ENCODE measurements at places on chromosomes 4 and X.

- no peak for DNase-seq
Observed at GRCh38 chr4:143185253-143186107, 763 bp downstream of the USP38 start.

DNA sequence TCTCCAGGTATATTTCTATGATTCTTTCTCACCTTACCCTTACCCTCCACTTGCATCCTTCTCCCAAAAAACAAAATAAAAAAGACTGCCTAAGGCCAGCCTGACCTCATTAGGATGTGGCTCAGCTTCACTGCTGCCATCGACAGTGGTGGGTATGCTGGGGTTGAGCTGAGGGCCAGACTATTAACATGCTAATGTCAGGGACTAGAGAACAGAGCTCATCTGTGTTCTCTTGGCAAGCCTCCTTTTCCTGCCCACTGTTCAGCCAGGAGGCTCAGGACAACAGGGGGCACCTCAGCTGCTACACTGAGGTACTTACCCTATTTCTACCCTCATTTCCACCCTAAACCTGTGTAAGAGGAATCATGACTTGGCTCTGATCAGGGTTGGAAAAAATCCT, 59.3 kb downstream of the MSN start:
- no peak for DNase-seq

GRCh38 chr4:168177546-168178149, 85.3 kb downstream of the ANXA10 start:
- DNase-seq, result no peak

- DNase-seq, result no peak
Observed at GRCh38 chr4:40046311-40046980, 10.2 kb upstream of the N4BP2 start.

GRCh38 chr4:182922501-182923284, 5.5 kb upstream of the DCTD start:
- DNase-seq, result no peak

- DNase-seq, result no peak
Observed at GRCh38 chrX:134803551-134804183, 145.4 kb upstream of the PLAC1 start.

- no peak for DNase-seq
Observed at GRCh38 chrX:154596290-154596929, 11.5 kb downstream of the CTAG1A start.

- DNase-seq, result no peak
Observed at GRCh38 chr4:150439451-150439933, 142.5 kb upstream of the MAB21L2 start.

DNA sequence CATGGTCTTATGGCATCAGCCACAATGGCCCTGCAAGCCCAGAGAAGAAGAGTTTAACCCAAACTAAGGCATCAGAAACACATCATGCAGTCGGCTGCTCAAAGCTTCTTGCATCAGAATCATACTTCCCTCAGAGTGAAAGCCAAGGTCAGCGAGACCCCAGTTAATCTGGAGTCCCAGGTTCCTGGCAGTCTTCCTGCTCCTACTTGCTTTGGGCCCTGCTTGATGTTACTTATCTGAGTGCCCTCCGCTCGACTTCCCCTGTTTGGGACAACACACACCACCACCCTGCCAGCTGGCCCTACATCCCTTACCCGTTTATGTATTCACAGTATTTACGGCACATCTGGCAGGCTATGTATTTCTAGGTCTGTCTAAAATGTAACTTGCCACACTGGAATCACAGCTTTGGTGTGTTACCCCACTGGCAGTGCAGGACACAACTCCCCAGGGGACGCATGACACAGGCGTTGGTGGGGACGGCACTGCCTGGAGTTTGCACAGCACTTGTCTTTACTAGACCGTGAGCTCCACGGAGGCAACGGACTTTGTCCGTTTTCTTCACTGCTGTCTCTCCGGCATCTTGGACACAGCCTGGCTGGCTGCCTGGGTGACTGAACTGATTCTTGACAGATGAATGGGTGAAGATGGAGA, 22.8 kb downstream of the CRMP1 start:
- no peak for DNase-seq

- DNase-seq, result no peak
Observed at GRCh38 chr4:99723612-99724011, 66.0 kb upstream of the C4orf54 start.

- no peak for DNase-seq
Observed at GRCh38 chr4:149238097-149238496, 577.5 kb downstream of the IQCM start.

- DNase-seq, result no peak
Observed at GRCh38 chr4:113564493-113564892, 197.0 kb downstream of the CAMK2D start.

DNA sequence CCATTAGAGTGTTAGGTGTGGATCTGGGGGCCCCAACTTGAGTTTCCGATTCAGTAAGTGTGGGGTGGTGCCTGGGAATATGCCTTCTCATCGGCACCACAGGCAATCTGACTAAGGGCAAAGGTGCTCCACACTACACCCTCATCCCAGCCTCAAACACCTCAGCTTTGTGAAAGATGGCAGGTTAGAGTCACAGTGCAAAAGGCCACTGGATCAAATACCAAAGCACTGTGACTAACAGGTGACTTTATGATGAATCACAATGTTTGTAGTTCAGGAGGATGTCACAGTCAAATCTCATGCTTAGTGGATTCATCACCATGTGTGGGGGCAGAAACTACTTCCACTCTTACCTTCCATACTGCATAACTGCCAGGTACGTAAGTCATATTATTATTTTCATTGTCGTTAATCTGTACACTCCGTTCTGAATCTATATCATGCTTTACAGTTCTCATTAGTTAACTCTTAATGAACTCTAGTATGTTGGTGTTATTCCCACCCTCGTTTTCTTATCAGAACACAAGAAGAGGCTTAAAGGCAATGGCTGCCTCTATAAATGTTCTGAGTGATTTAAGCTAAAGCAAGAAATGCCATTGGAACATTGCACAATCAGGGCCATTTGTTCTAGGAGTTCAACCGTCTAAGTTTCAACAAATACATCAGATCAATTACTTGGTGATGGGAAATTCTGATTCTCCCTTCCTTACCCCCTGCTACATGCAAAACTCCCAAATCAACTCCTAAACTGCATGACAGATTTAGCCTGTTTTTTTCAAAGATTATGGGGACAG, 50.2 kb downstream of the PRKG2 start:
- DNase-seq, result no peak

GRCh38 chr4:30728311-30728710, 8.1 kb downstream of the PCDH7 start:
- no peak for DNase-seq

DNA sequence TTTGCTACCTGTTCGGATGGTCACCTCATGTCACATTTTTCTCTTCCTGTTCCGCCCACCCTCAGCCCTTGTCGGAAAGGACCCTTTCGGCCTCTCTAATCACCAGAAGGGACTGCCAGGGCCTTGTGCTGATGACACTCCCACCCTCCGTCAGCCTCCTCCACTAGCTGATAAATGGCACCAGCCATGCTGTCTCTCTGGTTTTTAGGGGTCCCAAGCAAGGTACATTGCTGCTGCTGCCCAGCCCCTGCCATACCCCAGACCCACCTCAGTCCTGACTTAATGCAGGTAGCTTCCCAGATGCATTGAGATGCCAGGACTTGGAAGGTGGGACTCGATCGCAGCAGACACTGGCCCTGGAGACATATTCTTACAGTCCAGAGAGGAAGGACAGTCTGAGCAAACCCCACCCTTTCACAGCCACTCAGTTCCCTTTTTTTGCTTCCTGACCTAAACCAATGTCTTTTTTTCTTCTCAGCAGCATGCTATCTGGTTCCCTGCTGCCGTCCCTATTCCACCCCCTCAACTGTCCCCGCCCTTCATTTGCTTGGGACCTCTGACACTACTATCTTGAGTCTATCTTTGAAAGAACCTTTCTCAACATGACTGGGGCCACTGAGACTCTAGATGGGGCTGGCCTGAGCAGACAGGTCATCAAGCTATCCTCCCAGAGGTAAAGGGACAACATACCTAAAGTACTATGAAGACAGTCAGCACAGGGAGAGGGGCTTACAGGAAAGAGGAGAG, at the start of gene BTK:
Gene BTK, minus strand, starts transcription at position 397 of the 747 bp plus-strand sequence. CDS start 10,907 bp downstream, outside the sequence.
- no peak for DNase-seq

DNA sequence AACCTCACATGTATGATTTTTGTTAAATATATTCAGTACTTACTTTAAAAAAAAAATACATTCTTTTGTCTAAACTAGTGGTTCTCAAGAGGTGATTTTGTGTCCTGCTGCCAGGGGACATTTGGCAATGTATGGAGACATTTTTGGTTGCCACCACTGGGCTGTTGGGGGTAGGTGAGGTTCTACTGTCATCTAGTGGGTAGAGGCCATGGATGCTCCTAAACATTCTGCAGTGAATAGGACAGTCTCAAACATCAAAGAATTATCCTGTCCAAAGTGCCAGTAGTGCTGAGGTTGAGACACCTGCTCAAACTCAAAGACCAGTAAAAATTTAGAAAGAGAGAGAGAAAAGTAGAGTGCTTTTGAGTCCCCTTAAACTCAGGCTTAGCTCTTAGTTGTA, 32.9 kb upstream of the PGM2 start:
- DNase-seq, result no peak

GRCh38 chr4:24890561-24891126, 22.2 kb downstream of the CCDC149 start:
- no peak for DNase-seq

DNA sequence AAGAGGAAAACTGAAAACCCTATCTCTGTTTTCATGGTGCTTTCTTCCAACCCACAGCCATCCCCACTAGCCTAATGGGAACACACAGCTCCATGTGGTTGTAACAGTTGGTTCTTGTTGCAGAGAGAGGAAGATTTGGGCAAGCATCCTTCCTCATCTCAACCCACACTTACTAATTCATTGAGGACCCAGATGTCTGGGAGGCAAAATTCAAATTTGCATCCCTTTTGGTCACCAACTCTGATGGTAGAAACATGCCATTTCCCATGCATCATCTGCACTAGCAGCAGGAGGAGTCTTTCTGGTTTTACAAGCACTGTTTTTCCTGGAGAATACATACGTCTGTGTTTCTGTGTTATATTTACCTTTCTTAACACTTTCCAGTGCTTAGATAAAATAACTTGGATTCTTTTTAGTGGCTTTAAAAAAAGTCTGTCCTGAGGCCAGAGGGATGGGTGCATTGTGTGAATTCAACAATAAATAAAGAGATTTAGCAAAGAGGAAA, 301.0 kb downstream of the KCTD8 start:
- DNase-seq, result no peak

GRCh38 chrX:45667666-45668065, 467.0 kb upstream of the DIPK2B start:
- no peak for DNase-seq

DNA sequence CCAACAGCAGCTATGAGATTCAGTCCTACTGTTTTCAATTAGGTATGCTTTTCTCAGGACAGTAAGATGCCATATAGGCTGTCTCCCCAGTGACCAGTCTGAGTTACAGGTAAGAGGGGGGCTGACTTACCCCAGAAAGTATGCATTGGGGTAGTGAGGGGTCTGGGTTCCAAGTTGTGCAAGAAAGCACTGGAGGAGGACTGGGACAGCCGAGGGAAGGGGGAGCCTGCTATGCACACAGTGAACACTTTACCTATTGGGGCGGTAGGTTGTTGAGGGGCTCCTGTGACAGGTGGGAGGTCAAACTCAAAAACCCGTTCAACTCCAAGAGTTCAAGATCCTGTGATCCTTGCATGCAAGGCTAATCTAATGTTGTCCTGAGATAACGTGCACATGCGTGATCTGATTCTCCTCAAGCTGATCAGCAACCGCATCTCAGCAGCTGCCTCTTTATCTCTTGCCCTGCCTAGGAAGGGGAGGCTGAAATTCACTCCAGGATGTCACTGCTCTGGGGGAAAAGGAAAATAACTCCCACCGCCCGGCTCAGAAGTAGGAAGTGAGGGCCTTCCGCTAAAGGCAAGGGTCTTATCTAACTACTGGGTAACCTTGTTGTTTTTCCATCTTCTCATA, 108.8 kb upstream of the KIT start:
- no peak for DNase-seq

DNA sequence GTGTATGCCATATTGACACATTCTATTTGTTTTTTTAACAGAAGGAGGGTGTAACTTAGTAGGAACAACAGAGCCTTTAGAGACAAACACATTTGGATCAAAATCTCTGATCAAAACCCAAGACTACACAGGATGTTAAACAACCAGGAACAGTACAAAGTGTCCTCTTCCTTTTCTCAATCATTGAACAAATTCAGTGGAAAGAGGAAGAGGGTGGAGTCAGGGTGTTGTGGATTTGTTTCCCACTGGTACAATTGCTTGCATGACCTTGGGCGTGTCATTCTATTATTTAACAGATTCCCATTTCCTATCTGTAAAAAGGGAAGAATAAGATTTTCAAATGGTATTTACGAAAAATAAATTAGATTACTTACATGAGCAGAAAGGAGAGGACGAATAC, 1162.8 kb upstream of the PRKX start:
- DNase-seq, result no peak

- no peak for DNase-seq
Observed at GRCh38 chr4:61318431-61318830, 118.3 kb downstream of the ADGRL3 start.

DNA sequence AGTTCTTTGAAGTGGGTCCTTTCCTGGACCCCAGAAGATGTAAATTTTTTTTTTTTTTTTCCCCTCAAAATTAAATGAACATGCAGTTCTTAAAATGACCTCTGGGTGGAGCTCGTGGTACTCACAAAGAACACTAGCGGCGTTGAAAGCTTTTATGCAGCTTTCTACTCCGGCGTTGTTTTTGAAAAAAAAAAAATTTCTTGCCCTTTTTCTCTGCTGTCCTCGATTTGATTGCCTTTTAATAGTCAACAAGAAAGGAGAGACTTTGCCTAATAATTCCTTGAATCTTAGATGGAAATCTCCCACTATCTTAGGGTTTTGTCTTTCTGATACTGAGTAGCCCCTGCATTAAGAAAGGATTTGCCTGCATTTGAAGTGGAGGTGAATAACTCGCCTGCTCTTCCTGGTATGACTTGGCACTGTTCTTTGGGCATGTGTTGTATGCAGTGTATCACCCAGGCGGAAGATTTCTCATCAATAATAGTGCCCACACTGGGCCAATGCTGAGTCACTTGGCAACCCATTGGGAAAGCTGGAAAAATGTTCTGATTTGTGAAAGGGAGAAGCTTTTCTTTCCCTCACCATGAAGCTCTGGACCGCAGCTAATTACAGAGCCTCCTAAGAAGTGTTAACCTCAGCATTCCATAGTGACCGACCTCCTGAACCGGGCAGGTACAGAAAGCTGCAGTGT, 104.0 kb downstream of the PHEX start:
- no peak for DNase-seq

GRCh38 chr4:55444827-55445226, 49.1 kb downstream of the TMEM165 start:
- DNase-seq, result no peak

- DNase-seq, result no peak
Observed at GRCh38 chr4:100008048-100008447, 58.0 kb upstream of the H2AZ1 start.

- DNase-seq, result no peak
Observed at GRCh38 chr4:84680956-84681355, 98.0 kb downstream of the CDS1 start.

GRCh38 chr4:7361280-7361895, 73.3 kb downstream of the PSAPL1 start:
- DNase-seq, result no peak

All from activated T-cell treated with anti-CD3 and anti-CD28 coated beads, Interleukin-2, amount 50 U/mL, for 24 hours (primary cell).